T-helper 9 cell (primary cell): ENCODE measurements at places on chromosomes 1 and 21.

GRCh38 chr21:14243461-14243860 lies 27.5 kb downstream of the RBM11 start:
- no peak for DNase-seq

DNA sequence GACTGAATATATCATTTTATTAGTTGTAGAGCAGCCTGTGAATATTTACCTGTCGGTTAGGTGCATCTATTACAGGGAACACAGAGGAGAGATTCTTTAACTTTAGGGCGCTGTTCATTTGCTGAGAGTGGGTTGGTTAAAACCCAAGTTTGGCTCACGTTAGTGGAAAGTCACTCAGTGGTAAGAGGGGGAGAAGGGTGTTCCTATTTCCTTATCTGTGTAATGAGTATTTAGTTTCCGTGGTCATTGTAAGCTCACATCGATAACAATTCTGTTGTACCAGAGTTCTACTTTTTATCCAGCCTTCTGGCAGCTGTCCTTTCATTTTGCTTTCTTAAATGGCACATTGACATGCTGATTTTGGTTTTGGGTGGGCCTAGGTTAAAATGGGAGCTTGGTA lies 773.2 kb upstream of the ADAMTS5 start:
- DNase-seq = no peak

DNA sequence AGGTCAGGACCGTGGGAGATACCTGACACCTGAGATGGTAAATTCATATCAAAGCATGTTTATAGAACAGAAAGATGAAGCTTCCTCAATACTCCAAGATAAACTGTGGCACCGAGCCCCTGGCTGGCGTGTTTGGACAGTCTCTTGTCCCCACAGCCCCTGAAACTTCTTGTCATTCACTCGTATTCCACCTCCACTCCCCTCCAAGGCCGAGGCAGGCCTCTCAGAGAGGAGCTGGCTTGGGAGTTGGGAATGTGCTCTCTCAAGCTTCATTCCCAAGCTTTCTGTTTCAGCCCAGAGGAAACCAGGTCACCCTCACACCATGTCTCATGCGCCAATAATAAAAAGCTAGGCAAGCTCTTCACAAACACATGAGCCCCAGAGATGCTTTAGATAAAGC lies 86.1 kb downstream of the NPHP4 start:
- DNase-seq = no peak

DNA sequence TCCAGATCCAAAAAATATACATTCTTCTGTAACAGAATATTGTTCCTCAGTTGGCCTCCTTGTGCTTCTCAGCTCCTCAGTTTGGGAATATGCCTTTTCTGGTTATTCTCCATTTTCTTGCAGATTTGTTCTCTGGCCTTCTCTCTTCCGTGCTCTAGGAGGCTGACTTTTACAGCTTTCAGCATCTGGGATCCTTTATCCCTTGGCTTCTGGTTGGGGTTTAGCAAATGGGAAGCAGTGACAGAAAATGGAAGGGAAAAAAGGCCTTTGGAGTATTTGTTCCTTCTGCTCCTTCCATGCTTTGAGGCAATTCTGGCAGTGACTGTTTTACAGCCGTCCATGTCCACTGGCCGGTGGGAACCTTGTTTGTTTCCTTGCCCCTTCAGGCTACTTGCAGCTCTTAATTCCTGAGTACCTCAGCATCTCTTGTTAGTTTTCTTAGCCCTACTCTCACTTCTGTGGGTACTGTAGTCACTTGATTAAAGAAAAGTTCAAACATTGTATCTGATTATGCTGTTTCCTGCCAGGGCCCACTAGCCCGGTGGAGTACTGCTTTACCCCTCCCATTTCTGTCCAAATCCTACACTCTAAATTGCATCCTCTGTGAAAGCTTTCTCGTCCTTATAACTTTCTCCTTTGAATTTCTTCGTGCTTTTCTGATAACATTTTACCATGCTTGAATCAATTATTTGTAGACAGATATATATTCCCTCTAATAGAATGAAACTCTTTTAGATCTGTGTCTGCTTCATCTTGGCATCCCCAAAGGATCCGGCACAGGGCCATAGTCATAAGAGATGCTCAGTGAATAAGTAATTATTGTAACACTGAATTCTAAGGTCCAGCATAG lies 118.2 kb downstream of the OSBPL9 start:
- DNase-seq = no peak

GRCh38 chr1:63636192-63637105 lies 43.2 kb downstream of the PGM1 start:
- DNase-seq = no peak

- no peak for DNase-seq
Measured at GRCh38 chr1:232952514-232953499, 2.4 kb downstream of the NTPCR start.

DNA sequence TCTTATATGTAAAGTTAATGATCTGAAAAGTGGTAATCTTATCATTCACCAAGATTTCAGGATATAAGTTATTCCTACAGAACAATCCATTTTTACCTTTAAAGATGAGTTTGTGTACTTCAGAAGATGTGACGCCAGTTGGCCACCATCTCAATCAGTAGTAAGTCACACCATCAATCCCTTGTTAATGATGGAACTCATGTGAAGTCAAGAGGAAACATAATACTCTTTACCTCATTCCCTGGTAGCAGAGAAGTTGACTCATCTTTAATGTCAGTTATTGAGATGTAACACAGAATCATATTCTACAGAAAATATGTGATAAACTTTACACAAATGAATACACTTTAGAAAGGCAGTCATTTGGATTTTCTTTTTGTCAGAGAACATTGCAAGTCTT lies 38.2 kb downstream of the MRPL39 start:
- DNase-seq = no peak

- DNase-seq = no peak
Measured at GRCh38 chr1:51439895-51440294, 79.2 kb downstream of the EPS15 start.

DNA sequence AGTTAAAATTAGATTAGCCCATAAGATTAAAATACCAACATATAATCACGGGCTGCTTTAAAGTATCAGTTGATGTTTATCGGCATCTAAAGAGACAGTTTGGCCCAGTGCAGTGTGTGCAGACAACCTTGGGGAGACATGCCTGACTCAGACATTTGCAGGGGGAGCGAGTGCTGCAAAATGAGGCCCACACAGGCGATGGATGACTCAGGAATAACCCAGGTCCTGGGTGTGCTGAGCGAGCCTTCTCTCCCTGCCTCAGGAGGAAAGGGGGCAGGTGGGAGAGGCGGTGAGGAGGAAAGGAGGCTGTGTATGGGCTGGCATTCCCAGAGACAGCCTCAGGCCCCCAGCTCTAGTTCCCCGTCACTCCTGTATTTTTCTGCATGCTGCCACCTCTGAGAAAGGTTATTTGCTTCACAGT lies 9.0 kb downstream of the SLC9A1 start:
- no peak for DNase-seq

- DNase-seq = peak; percentile 80
Measured at GRCh38 chr1:165592945-165593823, 37.9 kb upstream of the MGST3 start.

GRCh38 chr1:204684206-204684570 lies 1.4 kb downstream of the LRRN2 start:
- DNase-seq = no peak

- DNase-seq = no peak
Measured at GRCh38 chr1:57683037-57683942, 259.4 kb upstream of the DAB1 start.

DNA sequence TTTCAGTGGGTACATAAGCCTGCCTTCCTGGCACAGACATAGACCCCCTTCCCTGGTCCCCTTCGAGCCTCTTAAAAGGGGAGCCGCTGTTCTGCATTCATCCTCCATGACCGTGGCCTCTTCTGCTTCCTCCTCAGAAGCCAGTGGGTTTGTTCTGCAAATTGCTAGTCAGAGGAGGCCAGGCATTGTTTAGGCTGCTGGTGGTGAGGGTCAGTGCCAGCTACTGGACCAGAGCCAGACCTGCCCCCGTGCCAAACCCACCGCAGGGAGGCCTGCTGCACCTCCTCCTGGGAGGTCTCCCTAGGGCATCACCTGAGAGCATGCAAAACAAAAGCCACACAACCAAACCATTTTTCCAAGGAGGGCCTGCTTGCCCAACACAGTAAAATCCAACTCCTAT lies 178.4 kb downstream of the MIS18A start:
- DNase-seq = no peak

- DNase-seq = no peak
Measured at GRCh38 chr1:22484706-22485345, 33.2 kb downstream of the ZBTB40 start.

DNA sequence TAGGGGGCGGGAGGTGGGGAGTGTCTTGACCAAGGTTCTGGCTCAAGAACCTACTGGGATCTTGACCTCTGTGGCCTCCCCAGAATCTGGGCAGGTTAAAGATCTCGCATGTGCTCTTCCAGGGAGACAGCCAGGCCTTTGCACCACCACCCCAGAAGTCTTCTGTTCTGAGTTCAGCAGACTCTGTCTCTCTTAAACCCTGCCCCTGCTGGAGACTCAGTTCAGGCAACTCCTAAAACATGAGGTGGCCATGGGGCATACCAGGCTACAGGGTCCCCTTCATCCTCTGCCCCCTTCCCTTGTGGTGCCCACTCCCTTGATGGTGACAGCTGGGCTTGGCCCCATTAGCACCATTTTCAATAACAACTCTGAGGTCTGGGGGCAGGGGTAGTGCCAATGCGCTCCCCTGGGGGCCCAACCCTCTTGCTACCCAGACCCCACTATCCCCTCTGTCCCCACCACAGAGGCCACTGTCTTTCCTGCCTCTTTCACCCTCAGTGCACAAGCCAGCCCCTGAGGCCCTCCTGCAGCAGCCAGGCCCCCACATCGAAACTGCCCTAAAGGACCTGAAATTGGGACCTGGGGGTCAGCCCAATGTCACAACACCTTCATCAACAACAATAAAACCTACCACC lies 132.7 kb upstream of the RUNX3 start:
- no peak for DNase-seq

GRCh38 chr1:19780267-19780877 lies 19.3 kb downstream of the TMCO4 start:
- no peak for DNase-seq

GRCh38 chr21:29182691-29183092 lies 52.2 kb downstream of the MAP3K7CL start:
- no peak for DNase-seq

DNA sequence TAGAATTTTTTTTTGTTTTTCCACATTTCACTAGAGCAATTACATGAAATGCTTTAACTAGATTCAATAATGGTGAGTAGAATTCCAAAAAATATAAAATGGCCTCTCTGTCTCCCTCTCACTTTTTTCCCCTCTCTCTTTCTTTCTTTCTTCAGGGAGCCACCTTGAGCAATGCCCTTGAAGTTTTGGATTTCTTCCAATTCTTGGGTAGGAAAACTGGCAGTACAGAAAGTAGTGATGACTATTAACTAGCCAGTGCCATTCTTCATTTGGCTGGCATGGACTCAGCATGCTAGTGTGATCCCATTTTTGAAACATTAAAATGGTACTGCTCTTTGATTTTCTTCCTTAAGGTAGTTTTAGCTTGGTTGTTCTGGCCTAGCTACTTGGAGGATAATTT lies 4.5 kb upstream of the FNBP1L start:
- no peak for DNase-seq

DNA sequence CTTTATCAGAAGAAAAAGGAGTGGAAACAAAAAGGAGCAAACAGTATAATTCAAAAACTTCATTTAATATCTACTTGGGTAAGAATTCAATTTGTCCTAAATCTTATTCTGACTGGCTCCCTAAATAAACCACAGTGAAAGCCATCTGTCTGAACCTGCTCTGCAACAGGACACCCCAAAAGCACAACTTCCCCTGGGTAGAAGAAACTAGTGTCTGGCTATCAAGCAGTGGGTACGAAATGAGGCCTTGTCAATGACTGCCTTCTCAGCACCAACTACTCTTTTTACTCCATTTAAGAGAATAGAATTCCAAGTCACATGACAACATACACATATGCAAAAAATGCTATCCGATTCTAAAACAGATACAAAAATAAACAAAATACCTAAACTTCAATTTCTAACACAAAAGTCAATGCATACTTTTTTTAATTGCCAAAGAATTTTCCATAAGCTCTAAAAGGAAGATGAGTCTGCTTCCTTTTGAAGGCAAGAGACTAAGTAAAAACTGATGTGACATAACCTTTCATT lies 206.8 kb downstream of the SLC45A1 start:
- no peak for DNase-seq

- DNase-seq = no peak
Measured at GRCh38 chr1:93056214-93056613, 22.9 kb upstream of the MTF2 start.

- DNase-seq = no peak
Measured at GRCh38 chr1:170730438-170730837, 66.5 kb downstream of the PRRX1 start.

DNA sequence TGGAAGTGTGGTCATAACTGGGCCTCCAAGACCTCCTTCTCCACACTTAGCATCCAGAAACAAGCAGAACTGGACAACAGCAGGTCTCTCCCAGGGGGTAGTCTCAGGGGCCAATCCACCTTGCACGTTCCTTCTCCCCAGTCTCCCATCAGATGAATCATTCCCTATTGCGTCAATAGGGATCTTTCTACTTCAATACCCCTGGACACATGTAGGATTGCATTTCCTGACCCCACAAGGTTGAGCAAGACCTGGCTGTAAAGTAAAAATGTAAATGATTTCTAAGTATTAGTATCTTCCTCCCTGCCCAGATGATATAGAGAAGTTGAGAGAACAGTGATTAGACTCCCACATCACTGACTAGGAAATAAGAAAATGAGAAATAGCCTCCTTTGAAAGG lies 224.5 kb upstream of the CSF3R start:
- DNase-seq = no peak

DNA sequence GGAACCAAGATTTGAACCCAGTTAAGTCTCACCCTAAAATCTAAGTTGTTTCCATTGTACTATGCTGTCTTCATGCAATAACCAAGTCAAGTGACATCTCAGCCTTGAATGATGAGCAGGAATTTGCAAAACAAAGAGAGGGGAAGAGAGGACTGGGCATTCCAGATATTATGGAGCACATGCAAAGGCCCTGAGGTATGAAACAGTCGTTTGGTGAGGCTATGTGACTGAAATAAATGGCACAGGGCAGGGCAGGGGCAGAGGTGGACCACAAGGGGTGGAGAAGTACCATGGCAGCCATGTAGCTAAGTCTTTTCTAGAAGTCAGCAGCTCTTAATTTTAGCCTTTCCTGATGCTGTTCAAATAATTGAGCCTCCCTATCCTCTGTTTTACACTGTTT lies 37.6 kb upstream of the RAP1A start:
- DNase-seq = no peak

- no peak for DNase-seq
Measured at GRCh38 chr21:45114072-45114471, 39.7 kb downstream of the ADARB1 start.

- DNase-seq = no peak
Measured at GRCh38 chr1:36231191-36231590, 6.9 kb downstream of the THRAP3 start.
